Midbrain (tissue), 1 donor: ENCODE measurements at places on chromosomes 2 and 18.

- DNase-seq, result no peak
These were observed 1.9 kb upstream of the STAT4 start for GRCh38 chr2:191152482-191153240.

GRCh38 chr2:171889808-171890207 is 4.2 kb downstream of the SLC25A12 start:
- no peak for DNase-seq

- DNase-seq, result no peak
These were observed 9.4 kb downstream of the GPR39 start for GRCh38 chr2:132426033-132426432.

DNA sequence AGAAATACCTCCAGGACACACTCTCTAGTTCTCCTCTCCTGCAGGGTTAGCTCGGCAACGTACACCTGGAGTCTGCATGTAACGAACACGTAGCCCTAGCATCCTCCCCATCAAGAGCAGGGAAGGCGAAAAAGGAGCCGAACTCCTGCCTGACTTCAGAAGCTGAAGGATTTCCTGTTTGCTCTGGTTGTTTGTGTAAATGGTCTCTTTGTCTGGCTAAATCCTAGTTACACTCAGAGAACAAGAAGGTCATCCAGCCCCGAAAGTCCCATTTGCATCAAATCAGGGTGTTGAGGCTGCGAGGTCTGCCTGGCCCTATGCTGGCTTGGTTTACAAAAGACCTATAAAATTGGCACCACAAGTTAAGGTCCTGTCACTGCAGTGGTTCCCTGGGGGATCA is 66.4 kb upstream of the POMC start:
- peak; percentile 63 for DNase-seq

GRCh38 chr2:64586054-64586453 is 61.9 kb downstream of the AFTPH start:
- no peak for DNase-seq

- no peak for DNase-seq
These were observed 3.6 kb upstream of the DLX2 start for GRCh38 chr2:172106108-172106961.

DNA sequence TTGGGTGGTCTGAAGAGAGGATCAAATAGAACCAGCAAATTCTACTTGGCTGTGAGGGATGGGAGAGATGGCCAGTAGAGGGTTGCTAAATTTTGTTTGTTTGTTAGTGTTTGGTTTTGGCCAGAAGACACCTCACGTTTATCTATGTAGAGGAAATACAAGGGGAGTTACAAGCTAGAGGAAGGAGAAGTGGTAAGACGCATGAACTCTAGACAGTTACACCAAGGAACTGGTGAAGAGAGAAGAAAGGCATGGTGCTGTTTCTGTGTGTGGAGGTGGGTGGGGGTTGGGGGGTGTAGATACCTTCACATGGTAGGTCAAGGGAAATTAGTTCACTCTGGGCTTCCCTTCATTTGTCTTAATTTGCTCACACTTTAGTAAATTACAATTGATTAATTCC is 25.6 kb downstream of the RASGRP3 start:
- no peak for DNase-seq

DNA sequence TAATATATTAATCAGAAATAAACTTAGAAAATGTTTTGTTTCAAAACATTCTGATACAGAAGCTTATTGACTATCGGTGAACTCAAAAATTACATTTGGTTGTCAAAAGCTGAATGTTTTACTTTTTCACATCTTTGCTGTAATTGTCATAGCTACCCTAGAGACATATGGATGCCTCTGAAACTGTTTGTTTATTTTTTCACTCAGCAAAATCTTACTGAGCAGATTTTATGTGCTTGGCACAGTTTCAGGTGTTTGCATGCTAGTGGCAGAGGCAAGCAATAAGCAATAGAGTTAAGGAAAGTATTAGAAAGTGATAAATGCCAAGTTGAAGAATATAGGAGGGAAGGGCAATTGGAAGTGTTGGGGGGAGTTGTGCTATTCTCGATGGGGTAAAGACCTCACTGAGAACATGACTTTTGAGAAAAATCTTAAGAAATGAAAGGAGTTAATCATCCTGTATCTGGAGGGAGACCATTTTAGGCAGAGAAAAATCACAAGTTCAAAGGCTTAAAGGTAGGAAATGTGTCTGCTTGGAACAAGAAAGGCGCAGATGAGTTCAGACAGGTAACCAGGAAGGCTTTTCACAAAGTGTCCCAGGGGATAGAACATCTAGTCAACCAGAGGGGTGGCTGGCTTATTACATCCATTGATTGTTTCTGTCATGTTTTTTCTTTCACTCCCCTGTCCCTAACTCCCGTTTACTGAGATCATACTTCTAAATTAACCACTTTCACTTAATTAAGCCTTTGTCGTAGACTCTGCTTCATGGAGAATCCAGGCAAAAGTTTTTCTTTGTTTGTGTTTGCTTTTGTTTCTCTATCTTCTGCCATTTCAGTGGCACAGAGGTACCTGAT is 27.2 kb upstream of the COBLL1 start:
- no peak for DNase-seq

DNA sequence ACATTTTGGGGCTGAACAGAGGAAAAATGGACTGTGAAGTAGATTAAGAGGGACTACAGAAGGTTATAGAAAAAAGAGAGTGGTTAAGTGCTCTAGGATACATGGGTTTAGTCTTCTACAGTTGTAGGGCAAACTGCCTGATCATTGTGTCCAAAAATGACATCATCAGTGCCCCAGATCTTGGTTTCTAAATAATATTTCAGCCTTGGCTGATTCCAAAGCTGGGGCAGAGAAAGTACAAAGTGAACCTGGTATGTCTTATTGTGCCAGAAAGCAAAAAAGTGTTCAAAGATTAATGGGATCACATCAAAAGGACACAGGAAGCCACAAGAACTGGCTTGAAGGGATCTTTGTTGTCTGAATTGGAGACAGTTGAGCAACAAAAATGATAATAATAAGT is 97.1 kb upstream of the ZNF521 start:
- DNase-seq, result no peak

- DNase-seq, result no peak
These were observed 57.1 kb upstream of the ODC1 start for GRCh38 chr2:10504994-10505820.

DNA sequence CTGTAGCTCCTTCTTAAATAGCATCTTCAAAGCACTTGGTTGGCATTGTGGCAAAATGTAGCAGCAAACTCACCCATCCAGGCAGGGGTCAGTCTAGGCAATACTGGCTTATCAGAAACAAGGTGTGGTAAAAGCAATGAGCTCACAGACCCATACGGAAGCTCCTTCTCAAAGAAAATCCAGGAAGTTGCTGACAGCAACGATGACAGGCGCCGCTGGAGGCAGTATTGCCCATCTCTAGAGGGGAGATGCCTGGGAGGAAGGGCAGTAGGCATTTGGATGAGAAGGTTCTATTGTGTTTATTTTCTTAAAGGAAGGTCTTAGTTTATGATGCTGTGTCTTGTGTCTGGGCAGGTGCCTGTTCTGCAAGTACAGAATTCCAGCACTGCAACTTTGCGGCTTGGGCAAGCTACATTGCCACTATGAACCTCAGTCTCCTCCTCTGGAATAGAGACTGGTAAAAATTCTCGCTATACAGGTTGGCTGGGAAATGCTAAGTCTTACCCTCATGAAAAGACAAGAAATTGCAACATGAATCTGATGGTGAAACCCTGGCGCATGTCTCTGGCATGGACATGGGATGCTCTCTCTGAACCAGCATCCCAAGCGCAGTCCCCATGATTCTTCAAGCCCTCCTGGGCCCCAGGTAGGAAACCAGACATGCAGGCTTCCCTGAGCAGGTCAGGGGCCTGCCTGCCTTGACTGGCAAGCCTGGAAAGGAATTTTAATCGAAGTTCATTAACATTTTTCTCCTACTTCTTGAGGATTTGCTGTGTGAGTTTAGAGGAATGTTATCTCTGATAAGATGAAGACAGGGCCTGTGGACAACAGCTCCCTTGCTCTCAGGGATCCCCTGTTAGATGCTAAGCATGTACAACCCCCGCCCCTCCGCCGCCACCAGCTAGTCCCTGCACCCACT is 156.0 kb downstream of the TFCP2L1 start:
- DNase-seq, result peak; percentile 23

- no peak for DNase-seq
These were observed 79.2 kb downstream of the KIAA2012 start for GRCh38 chr2:202152104-202152715.

DNA sequence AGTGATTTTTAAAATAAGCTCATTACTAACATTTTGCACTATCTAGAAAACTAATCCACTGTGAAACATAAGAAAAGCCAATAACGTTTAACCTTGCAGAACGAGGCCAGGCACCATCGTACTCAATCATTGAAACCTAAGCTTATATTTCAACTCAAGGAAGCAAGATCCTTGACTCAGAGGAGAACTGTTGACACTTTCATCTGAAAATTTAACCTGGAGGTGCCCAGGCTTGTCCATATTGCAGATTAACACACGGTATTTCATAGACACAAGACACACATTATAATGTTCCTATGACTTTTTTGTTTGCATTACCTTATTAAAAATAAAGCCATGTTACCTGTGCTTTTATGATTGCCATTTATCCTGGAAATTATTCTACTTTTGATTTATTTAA is 89.6 kb downstream of the ZNF385B start:
- DNase-seq, result no peak

DNA sequence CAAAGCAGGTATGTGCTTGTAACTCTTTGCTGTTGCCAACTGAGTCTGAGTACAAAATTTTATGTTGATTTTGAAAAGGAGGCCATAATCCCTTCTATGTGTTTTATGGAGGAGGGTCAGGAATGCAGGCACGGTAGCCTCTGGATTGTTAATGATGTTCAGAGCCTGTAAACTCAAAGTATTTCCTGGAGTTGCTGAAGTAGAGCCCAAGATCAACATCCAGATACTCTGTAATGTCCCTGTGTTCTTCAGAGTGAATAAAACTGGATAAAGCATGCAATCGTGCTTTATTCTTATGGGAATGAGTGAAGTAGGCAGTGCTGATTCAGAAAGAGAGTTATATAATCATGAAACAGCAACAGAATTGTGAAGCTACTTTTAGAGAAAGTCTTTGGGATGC is 61.8 kb upstream of the CHRNA1 start:
- no peak for DNase-seq

DNA sequence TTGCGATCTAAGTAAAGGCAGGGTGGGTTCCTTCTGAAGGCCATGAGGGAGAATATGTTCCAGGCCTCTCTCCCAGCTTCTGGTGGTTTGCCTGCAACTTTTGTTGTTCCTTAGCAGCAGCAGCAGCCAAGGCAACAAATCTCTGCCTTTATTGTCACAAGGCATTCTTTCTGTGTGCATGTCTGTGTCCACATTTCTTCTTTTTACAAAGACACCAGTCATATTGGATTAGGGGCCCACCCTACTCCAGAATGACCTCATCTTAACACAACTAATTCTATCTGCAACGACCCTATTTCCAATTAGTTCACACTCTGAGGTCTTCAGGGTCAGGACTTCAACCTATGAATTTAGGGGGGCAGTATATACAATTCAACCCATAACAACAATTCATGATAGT is 587.5 kb downstream of the XIRP2 start:
- no peak for DNase-seq

DNA sequence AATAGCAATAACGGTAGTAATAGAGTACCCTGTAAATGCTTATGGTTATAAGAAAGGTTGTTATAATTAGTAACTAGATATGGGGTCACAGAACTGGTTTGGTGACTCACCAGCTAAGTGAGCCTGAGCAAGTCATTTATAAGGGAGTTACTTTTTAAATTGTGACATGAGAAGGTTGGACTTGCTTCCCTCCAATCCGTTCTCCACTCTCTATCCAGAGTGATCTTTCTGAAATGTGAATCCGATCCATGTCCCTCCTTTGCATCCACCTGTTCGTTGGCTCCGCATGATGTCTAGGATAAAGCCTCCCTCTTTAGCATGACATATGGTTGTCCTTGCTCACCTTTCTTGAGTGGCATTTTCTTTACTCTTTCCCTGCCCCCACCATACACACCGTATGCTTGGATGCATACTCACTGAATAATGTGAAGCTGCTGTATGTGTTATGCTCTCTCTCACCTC is 83.1 kb downstream of the CDC42EP3 start:
- DNase-seq, result no peak

GRCh38 chr2:161436411-161436810 is 20.3 kb downstream of the TBR1 start:
- DNase-seq, result no peak

GRCh38 chr2:211454679-211455078 is 898.3 kb downstream of the CPS1 start:
- no peak for DNase-seq

DNA sequence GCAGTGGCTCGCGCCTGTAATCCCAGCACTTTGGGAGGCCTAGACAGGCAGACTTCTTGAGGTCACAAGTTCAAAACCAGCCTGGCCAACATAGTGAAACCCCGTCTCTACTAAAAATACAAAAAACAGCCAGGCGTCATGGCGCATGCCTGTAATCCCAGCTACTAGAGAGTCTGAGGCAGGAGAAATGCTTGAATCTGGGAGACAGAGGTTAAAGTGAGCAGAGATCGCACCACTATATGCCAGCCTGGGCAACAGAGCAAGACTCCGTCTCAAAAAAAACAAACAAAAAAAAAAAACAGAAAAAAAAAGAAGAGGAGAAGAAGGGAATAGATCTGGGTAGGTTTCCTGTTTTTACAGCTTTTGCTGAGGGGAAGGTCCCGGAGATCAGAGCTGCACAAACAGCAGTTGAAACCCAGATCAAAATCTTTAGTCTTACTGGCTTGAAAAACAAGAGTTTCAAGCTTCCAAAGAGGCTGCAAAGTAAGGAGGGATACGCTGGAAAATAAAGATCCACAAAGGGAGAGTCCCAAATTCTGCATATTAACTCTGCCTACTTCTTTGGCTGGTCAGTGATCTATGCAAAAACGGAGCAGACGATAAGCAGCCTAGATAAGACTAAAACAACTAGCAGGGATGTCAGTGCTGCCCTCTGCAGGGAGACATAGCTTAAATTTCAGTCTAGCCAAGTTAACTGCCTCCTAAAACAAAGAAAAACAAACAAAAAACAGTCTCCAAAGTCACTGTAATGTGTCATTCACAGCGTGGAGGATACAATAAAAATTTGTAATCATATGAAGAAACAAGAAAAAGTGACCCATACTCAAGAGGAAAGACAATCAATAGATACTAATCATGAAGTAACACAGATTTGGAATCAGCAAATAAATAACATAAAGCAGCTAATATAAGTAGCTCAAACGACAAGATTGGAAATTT is 74.1 kb downstream of the TLK1 start:
- DNase-seq, result peak; percentile 44

DNA sequence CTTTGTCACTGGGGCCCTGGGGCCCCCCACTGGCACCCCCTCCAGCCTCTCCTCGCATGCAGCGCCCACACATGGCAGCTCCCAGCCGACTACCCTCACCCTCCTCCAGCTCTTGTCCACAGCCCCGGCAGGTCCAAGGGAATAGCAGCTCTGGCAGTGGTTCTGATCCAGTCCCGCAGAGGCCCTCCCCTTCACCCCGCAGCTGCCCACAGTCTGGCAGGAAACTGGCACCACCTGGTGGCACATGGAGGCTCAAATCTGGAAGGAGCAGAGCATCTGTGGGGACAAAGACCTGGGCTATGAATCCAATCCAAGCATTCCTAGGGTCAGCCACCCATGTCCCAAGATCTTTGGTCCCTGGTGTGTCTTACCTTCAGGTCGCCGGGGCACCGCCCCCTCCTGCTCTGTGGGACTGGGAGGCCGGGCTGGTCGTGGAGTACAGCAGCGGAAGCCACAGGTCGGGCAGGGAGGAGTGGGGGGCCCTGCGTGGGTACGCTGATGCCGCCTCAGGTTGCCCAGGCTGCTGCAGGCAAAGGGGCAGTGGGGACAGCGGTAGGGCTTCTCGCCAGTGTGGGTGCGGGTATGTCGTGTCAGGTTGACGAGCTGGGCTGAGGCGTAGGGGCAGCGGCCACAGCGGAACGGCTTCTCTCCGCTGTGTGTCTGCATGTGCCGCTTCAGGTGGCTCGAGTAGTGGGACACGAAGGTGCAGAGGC is 2.3 kb downstream of the ZNF513 start:
- DNase-seq, result no peak
